ENCODE measurements at places on chromosomes 1 and 21.

DNA sequence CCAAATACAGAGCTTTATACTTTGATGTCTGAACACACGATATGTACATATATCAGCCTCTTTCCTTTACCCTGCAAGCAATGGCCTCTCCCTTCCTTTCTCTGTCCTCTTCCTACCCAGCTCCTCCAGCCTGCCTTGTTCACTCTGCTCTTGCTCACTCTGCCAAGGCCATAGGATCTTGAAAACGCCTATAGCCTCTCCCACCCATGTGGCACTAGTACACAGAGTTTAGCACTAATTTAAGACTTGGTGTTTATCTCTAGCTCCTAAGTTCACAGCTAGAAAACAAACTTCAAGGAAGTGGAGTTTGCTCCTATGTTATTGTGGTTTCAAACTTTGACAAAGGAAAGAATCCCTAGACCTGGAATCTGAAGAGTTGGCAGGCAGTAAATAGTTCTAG is 225.0 kb upstream of the RUNX1 start:
- no peak for DNase-seq

DNA sequence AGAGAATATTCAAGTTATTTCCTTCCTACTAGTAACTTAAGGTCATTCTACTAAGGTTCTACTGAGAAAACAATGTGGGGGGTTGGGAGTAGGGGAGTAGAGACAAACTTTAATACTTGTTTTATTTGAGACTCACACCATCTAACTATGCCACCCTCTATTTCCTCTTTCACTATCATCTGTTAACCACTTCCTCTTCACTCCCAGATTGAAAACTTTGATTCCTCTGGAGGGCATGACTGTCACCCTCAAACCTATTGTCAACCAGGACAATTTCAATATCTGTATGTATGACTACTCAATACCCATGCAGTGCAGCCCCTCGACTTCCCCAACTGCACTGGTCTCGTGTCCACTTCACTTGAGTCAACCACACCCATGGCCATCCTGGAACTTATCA is 165.6 kb upstream of the POGK start:
- DNase-seq, result no peak

GRCh38 chr1:225677350-225678124 is 24.6 kb upstream of the ENAH start:
- no peak for DNase-seq

DNA sequence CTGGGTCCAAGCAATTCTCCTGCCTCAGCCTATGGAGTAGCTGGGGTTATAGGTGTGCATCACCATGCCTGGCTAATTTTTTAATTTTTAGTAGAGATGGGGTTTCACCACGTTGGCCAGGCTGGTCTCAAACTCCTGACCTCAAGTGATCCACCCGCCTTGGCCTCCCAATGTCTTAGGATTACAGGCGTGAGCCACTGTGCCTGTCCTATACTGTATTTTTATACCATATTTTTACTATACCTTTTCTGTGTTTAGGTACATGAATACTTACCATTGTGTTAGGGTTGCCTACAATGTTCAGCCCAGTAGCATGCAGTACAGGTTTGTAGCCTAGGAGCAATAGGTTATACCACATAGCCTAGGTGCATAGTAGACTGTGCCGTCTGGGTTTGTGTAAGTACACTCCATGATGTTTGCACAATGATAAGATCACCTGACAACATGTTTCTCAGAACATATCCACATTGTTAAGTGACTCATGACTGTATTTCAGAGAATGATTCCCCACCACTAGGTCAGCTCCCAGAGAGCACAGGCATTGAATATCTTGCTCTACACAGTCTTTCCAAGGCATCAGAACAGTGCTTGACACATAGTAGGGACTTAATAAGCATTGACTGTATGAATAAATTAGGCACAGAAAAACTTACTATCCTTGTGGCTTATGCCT is 6.0 kb upstream of the CITED4 start:
- no peak for DNase-seq

DNA sequence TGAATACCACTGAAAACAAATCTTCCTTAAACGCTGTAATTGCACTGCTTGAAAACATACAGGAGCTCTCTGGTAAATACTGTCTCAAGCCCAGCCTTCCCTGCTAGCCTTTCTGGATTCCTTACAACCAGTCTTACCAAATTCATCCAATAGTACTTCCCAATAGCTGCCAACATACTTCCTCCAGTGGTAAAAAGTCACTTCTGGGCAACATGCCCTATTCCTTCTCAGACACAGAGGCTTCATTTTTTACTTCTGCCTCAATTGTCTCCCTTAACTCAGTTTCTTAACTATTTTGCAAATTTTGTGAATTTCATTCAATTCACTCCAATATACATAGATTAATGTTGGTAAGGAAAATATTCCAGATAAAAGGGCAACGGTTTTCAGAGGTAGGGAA is 166.3 kb downstream of the TBX15 start:
- no peak for DNase-seq

GRCh38 chr1:19317126-19317910 is 5.2 kb downstream of the SLC66A1 start:
- no peak for DNase-seq

DNA sequence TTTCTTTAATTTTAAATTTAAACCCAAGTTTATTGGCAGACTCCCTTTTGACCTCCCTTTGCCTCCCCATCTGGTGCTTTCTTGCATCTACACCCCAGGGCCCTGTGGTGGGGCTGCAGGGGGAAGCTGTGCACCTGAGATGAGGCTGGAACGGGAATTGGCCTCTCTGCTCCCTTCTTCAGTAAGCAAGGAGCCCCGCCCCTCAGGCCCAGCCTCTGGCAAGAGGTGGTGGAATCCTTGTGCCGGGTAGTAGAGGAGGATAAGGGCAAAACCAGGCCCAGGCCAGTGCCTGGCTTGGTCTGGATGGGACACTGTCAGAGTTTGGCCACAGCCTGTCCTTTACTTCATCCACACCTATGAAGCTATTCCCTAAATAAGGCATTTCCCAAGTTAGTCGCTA is 25.1 kb downstream of the ATP8B2 start:
- DNase-seq, result peak; percentile 3

DNA sequence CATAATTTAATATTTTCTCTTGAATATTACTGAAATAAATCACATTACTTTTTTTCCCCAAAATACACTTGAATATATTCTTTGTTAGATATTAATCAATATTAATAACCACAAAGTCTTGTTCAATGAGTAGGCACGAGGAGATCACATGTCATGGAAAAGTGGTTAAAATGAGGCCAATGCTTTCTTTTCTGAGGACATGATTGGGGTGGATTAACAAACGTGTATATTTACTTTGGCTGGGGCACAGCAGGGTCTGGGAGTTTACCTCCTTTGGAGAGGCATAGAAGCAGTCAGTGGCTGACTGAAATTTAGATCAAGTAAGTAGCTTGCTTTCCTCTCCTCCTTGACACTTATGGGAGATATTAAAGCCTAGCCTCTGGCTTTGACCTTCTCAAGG is 664.3 kb upstream of the B3GALT2 start:
- no peak for DNase-seq

DNA sequence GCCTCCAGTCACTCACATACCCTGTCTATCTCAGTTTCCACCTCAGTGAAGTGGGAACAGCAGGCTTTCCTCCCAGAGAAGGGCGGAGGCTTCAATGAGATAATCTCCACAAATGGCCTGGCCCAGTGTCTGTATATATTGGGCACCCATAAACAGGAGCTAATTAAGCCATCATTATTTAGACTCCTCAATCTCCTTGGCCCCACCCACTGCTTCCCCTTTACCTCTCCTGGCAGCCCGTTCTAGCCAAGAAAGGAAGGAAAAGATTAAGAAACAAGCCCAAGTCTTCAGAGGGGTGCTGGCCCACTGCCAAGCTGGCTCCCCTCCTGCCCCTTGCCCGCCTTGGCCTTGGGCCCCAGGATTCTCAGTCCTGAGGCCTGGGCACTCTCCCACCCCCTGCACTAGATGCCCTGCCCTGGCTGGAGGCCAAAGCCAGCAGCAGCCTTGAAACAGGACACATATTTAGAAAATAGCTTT is 15.9 kb upstream of the EPB41 start:
- no peak for DNase-seq

DNA sequence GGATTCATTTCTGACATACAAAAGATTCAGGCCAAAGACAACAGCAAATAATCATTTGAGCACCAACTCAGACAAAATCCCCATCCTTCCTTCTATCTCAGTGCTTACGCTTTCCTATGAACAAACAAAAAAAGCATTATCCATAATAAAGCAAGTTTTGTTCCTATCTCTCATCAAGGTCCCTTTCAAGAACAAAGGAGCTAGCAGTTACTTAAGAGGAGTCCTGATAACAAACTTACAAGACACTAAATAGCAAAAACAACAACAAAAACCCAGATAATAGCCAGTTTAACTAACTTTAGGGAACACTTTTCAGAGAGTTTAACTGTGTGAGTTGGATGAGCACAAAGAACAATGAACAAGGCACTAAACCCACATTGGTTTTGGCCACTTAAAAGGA is 10.5 kb downstream of the EVI5 start:
- no peak for DNase-seq

GRCh38 chr1:243742819-243743218 is 107.2 kb downstream of the AKT3 start:
- DNase-seq, result no peak

DNA sequence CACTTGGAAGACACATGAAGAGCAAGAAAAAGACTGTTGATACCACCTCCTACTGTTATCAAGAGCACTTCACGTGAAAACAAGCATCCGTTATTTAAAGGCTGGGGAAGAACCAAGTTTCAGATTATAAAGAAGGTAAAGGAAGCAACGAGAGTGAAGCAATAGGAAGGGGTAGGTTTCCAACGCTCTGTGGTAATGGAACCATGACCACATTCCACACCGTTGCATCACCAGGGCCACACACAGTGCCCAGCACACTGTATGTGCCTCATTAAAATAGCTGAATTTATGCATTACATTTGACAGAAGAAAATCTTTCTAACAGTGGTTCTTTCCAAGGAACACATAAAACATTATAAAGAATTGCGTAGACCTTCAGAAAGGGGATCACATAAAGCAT is 435.8 kb downstream of the MRPL39 start:
- DNase-seq, result no peak

DNA sequence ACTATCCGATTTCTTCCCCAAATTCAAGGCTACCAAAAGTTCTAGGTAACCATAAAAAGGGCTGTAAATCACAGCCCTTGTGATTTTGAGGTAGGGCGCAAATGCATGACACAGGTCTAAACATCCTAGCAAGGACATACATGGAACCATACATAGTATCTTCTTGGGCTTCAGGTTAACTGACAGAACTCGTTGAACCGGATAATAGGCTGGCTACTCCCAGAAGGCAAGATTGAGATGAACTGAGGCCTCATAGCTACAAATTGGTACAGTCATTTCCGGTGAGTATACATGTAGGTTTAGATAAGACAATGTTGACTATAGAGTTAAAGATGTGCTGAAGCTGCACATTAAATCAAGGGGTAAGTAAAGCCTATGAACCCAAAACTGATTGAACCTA is 27.3 kb upstream of the TP53BP2 start:
- no peak for DNase-seq

- DNase-seq, result no peak
Observed at GRCh38 chr1:166151804-166152203, 15.0 kb downstream of the FAM78B start.

Measured in GM20000 (cell line).